Kidney (tissue), 22 donors: ENCODE measurements at places on chromosomes 6 and 20.

- no peak for DNase-seq
Measured at GRCh38 chr6:33761922-33762629, 15.4 kb upstream of the IP6K3 start.

- DNase-seq, result no peak
Measured at GRCh38 chr6:111943266-111943665, 70.0 kb upstream of the FYN start.

DNA sequence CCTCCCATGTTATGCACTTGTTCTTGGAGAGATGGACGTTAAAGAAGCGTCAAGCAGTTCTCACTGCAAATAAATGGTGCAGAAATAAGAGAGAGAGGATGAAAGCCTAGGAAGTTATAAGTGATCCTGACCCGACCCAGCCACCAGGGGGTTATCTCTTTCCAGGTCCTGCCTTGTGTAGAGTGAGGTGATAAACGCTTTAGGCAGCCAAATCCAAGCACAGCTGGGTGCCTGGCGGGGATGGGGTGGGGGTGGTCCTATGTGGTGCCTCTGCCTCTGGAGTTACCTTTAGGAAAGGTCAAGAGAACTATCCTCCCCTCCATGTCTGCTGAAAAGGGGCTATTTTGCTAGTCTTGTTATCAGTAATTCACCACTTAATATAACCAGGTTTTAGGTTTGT lies 9.2 kb upstream of the TFAP2A start:
- peak; percentile 12 for DNase-seq

DNA sequence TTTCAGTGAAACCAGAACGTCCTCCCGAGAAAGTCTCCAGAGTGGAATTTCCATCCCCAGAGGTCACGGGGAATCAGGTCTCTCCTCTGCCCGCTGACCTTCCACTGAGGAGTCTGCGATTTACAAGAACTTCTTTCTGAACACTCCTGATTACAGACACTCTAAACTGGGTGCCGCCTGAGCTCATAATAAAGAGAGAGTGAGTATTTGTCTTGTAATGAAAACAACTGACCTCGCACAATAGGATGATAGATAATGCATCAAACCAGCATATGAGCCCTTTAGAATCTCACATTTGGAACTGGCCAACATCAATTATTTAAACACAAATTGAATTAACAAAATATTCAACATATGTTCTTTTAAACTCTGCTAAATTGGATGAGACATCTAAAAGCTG lies 47.5 kb downstream of the DLL1 start:
- no peak for DNase-seq

DNA sequence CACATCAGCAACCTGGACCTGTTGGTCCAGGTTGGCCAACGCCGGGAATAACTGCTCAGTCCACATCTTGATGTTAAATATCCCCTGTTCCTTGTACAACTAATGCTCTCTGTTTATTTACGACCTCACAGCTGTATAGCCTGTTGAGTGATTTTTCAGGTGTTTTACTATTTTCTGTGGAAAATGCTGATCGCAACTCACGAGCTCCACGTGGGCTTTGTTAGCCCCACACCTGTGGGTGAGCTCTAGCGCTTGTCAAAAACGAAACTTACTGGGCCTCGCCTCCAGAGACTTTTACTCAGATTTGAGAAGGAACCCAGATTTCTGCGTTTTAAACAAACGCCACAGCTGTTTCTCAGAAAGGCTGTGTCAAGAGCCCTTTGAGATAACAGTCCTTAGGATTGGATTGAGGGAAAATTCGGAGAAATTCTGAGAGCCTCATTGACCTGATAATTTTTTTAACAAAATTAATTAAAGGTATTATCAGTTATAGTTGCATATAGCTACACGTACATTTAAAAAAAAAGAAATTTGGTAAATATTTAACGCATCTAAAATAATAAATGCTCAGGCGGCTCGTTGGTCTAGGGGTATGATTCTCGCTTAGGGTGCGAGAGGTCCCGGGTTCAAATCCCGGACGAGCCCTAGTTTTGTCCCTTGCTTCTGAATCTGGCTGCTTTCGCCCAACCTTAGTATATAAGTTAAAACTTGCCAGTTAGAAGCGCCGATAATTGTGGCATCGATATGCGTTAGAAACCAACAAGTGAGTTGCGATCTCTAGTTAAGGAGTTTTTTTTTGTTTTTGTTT lies 16.7 kb downstream of the HMGN4 start:
- no peak for DNase-seq

DNA sequence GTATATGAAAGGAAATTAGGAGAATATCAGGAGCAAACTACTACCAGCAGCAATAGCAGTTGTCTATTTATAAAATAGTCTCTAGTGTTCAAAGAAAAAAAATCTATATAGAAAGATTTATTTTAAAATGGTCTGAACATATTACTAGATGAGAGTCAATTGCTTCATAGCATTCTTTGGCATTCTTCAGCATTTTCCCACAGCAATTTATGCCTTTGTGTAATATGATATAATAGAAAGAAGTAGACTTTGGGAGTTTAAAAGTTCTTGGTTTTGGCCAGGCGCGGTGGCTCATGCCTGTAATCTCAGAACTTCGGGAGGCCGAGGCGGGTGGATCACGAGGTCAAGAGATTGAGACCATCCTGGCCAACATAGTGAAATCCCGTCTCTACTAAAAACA lies 157.0 kb upstream of the PLN start:
- no peak for DNase-seq

- DNase-seq, result peak; percentile 30
Measured at GRCh38 chr6:23002044-23002619, 432.8 kb downstream of the HDGFL1 start.

DNA sequence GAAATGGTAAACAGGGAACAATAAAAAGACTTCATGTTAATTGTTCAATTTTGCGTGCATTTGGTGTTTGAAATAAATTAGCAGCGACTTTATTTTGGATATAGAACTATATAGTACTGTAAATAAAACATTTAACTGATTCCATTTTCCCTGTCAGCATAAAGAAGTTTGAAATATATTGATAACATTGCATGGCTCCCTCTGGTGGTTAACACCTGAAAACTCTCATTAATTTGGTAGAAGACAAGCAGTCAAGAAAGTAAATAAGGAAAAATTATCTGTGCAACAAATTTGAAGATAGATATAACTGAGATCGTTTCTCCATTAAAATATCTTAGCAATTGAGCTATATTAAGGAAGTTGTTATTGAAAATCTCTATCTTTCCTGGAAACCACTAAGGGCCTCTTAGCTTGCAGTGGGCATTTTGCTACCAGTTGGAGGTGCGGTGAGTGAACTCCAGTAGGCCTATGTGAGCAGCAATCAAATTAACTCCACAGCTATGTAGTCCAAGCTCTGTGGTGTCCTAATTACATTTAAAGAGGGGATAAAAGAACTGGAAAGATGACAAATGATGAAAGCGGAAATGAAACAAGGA lies 435.7 kb upstream of the FKBP1C start:
- DNase-seq, result no peak

DNA sequence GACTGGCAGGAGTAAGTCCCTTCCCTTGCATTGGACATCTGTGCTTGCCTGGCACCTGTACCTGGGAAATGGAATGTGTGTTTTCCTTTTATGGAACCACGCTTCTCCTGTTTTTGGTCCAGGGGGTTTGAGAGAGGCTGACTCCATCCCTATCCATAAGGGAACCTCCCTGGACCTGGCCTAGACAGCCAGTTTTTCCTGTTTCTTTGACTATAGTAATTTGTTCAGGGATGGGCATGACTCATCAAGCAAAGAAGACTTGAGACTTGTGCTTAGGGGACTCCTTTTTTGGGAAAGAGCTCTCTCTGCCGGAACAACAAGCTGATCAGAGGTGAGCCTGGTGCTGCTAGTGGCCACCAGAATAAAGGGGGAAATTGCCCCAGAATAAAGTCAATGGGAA lies 393.8 kb downstream of the CDH26 start:
- DNase-seq, result no peak

DNA sequence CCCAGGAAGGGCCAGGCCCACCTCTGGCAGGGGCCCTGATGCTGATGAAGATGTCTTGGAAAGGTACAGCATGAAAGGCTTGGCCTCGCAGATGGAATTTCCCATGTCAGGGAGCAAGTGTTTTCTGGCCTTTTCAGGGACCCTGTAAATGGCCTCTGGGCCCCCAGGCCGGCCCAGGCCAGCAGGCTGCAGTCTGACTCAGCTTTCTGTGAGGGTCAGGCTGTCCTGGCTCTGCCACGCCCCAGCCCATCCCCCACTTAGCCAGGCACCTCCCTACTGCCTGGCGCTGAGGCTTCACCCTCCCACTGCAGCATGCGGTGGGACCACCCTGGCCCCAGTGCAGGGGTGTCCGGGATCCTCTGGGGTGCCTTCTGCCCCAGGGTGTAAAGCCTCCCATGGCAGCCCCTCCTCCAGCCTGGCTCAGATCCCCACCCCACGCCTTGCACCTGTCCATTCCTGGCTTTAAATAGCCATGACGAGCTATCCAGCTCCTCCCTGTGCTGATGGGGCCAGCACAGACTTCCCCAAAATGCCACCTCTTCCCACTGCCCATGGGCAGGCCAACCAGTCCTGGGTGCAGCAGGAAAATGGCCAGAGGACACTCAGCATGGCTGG lies 35.6 kb upstream of the GATA5 start:
- no peak for DNase-seq

DNA sequence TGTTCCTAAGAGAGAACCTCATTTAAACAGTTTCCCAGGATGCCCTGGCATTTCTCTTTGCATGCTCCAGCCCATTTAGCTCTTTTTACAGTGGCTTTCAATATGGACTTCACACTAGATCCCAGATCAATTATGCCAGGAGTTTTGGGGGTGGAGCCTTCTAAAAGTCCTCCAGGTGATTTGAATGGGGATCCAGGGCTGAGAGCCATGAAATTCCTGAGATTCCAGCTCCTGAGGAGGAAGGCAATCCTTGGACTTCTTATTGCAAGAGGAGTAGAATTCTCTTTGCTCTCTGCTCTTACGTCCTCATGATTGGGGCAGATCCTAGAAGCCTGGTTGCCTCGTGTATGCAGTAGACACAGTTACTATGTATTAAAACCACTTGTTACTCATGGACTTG lies 184.2 kb downstream of the DHX35 start:
- no peak for DNase-seq

DNA sequence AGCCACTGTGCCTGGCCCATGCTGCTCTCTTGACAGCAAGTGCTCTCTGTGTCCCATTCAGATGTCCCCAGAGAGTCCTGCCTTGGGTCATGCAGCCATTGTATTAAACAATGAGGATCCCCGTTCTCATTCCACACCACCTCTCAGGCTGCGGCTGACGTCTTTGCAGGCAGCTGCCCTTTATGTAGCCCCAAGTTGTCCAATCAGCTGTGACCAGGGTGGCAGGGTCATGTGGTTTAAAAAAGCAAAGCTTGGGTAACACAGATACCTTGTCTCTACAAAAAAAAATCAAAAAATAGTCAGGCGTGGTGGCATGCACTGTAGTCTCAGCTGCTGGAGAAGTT lies 13.2 kb downstream of the GCNT2 start:
- DNase-seq, result no peak

GRCh38 chr6:51528556-51528955 lies 558.9 kb downstream of the PKHD1 start:
- no peak for DNase-seq

DNA sequence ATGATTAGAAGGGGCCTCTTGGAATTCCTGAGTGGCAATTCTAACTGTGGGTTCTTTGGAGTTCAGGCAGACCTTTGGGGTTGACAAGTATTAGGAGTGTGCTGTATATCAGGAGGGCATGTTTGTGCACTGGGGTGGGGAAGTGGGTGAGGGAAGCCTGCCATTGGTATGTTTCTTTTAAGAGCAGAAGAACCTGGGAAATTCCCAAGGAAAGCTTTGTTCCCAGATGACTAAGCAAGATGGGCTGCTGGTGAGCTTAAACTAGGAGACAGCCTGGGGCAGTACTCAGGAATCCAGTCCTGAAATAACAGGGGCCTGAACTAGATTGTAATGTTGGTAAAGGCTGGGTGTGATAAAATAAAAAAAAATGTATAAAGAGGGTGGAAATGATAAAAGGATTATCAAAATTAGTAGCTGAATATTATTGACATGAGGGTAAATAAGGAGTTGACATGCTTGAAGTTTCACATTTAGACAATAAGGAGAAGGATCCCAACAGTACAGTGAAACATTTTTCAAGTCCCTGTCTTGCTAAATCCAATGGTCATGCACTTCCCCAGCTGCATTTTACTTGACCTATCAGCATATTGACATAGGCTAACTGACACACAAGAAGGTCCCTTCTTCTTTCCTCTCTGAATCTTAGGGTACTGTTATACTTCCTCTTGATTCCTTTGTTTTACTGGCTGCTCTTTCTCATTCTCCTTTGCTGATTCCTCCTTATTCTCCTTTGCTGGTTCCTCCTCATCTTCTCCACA lies 18.4 kb upstream of the IFNGR1 start:
- DNase-seq, result no peak

DNA sequence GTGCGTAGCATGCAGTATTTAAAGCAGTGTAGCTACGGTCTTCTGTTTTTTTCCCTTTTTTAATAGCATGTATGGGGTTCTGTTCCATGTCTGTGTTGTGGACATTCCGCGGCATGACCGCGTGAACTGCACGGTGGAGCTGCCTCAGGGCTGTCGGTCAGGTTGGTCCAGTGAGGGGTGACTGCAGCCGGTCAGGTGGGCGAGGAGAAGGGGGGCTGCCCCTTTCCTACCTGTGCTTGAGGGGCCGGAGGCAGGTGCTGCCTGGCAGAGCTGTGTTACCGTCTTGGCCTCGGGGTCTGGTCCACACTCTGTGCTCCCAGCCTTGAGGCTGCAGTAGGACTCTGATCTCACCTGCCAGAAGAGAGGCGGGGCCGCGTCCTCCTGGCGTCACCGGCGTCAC lies 24.5 kb downstream of the UCKL1 start:
- no peak for DNase-seq

GRCh38 chr6:32406857-32407256 lies at the start of gene BTNL2:
Gene BTNL2 (minus strand): TSS chr6:32407181. CDS start chr6:32407123, 58 bp downstream.
- no peak for DNase-seq

- no peak for DNase-seq
Measured at GRCh38 chr20:21512634-21513180, 1.2 kb downstream of the NKX2-2 start.

DNA sequence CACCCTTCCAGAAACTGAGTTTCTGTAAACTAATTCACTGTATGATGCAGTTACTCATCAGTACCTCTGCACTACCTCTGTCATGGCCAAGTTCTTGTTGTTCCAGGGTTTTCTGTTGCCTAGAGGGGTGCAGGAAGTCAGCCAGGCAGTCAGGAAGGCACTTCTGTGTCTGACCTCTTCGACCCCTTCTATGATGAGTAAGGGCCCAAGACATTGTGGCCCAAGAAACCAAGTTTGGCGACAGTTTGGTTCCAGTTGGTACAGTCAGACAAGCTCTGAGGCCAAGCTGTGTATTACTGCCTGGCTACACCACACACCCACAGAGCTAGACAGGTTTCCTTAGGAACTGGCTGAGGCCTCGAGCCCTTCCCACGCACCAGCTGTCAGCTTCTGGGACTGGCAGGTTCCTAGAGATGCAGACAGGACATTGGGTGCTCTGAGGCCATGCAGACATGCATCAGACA lies 41.2 kb downstream of the TRAF3IP2 start:
- DNase-seq, result peak; percentile 75

DNA sequence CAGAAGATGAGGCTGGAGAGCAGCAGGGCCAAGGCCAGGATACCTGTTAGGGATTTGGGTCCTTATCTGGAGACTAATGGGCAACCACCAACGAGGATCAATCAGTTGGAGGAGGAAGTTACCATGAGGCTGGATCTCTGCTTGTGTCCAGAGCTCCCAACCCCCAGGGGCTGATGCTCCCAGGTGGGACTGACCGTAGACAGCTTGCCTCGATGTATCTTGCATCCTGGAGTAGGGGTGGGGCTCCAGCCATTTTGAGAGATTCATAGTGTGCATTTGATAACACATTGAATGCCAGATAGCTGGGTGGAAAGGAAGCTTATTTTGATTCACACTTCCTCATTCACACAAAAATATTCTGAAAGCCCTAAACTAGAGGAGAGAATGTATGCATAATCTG lies 4.6 kb upstream of the RFPL4B start:
- no peak for DNase-seq
